CD4-positive, alpha-beta memory T cell (primary cell): ENCODE measurements at places on chromosomes 13 and 19.

DNA sequence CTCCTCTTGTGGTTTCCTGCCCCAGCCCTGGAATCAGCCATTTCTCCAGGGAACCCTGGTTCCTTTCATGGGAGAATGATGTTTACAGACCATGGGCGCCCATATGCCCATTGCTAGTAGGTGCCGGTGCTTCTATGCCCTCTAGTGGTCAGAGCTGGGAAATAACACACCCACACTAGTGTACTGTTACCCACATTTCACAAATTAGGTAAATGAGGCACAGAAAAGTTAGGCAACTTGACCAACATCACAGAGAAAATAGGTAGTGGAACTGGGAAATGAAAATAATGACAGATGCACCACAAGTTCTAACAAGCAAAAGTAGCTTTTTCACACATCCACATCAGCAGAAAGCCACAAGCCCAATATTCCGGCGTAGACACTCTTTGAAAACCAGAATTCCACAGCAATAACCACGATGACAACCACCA lies 1.3 kb upstream of the CEACAM3 start:
- DNase-seq: peak; percentile 65

GRCh38 chr13:48294653-48295052 lies 8.9 kb upstream of the RB1 start:
- no peak for DNase-seq

- no peak for DNase-seq
Measured at GRCh38 chr13:23480324-23480723, 46.8 kb upstream of the SACS start.

DNA sequence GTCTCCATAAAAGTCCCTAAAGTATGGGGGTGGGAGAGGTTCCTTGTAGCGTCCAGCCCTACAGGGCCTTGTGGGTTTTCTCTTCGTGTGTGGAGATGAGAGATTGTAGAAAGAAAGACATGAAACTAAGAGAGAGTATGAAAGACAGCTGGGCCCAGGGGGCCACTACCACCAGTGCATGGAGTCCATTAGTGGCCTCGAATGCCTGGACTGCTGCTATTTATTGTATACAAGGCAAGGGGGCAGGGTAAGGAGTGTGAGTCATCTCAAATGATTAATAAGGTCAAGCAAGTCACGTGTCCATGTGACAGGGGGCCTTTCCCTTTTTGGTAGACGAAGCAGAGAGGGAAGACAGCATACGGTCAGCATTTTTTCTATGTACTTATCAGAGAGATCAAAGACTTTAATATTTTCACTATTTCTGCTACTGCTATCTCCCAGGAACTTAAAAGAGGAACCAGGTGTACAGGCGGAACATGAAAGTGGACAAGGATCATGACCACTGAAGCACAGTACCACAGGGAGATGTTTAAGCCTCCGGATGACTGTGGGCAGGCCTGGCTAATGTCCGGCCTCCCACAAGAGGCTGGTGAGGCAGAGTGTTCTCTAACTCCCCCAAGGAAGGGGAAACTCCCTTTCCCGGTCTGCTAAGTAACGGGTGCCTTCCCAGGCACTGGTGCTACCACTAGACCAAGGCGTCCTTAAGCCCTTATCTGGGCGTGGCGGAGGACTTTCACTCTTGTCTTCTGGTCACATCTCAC lies 25.5 kb downstream of the FGF21 start:
- DNase-seq: no peak

DNA sequence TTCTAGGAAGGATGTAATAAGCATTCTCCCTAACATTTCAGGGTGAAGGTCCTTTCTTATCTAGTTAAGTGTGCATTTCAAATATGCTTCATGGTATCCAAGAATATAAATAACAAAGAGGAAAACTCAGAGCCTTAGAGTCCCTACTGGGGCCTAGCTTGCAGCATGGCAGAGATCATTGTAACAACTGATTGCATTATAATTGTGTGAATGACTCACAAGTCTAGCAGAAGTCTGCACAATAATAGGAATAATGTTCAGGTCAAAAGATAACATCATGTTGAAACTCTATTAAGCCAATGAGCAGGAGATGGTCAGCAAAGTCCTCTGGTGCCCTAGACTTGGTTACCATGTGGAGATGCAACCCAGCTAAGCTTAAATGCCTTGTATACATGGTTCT lies 3.4 kb downstream of the POSTN start:
- DNase-seq: no peak

DNA sequence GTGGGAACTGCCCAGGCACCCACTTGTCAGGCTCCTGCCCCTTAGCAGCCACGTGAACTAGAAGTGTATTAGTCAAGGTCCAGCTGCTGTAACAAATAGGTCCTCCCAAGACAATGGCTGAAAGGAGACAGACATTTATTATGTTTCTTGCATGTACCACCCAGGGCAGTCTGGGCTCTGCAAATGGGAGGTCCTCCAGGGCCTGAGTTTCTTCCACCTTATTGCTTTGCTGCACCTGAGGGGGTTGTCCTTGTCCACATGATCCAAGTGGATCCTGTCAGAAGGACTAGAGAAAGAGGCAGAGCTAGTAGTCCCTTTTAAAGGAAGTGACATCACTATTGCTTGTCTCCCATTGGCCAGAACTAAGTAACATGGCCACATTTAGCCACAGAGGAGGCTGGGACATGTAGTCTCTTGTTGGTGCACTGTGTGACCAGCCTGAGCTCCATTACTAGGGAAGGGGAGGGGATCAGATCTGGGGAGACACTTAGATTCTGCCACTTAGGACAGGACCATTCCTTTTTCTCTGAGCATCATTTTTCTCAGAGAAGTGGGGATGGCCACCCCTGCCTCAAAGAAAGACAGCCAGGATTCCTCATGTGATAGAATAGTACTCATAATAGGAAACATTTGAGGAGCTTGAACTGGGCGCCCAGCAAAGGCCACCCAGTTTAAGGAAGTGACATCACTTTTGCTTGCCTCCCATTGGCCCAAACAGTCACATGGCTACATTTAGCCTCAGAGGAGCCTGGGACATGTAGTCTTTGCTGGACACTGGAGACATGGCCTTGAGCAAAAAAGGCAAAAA lies 15.1 kb downstream of the CC2D1A start:
- no peak for DNase-seq

DNA sequence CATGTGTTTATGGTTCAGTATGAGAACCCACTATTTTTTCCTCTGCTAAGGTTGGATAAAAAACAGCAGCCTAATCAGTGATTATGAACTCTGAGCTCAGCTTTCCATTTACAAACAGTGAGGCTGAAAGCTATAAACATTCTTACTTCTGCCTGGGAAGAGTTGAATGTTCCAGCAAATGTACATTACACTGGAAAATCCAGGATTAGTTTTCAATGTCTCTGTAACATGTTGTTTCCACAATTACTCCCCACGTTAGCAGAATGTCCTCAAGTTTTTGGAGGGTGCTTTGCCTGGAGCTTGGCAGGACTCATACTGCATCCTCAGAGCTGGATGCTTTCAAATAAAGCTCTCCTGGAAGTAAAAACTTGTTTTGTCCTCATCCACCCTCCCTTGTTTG lies 150.4 kb downstream of the POSTN start:
- no peak for DNase-seq

- no peak for DNase-seq
Measured at GRCh38 chr13:52428295-52428694, 22.1 kb downstream of the VPS36 start.

DNA sequence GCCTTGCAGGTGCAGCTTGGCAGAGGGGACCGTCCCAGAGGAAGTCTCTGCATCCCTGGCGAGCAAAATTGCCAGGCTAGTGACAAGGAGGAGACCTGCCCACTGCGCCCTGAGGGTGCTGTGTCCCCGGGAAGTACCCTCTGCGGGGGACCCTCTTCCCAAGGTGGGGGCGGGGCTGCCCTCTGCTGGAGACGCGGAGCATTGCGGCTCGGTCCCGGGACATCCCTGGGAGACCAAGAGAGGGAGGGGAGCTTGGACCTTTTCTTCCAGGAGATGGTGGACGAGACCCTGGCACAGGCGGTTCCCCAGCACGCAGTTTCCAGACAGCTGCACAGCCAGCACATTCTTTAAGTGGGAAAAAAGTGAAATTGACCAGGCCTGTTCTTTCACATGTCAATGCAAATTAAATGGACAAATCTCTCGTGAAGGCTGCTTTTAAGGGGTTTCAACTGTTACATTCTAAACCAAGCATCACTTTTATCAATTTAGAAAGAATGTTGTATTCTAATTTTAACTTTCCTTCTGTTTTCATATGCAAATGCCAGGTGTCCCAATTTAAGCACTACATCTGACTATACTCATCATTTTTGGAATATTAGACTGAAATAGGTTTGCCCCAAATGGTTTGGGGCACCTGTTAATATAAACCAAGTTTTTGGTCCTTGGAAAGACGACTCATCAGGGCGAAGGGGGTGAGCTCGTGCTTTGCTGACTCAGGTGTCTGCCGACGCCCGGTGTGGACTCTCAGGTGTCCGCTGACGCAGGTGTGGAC lies 60.7 kb downstream of the MCF2L start:
- DNase-seq: peak; percentile 22

DNA sequence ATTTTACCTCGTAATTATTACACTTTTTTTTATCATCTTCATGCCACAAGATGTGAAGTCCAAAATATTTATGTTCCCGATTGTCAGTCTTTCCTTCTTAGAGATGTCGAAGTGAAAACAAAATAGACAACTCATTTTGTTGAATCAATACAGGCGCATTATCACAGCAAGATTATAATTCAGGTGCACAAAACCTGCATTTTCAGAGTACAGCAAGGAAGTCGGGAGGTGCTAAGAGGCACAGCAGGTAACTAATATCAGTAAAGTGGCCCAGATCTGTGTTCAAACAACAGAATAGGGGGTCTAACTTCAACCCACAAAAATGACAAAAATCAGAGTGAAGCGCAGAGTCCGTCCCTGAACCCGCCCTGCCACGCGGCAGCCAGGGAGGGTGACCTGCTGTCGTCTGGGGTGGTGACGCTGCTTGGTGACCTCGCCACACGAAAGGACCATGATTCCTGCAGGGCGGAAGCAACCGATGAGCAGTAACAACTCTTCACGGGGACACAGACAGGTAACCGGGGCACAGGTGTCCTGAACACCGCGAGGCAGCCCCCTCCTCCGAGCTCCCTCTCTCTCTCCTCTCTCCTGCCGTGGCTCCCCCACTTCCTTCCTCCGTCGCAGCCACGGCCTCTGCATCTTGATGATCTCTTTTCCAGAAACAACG lies 50.9 kb upstream of the SPACA7 start:
- no peak for DNase-seq

DNA sequence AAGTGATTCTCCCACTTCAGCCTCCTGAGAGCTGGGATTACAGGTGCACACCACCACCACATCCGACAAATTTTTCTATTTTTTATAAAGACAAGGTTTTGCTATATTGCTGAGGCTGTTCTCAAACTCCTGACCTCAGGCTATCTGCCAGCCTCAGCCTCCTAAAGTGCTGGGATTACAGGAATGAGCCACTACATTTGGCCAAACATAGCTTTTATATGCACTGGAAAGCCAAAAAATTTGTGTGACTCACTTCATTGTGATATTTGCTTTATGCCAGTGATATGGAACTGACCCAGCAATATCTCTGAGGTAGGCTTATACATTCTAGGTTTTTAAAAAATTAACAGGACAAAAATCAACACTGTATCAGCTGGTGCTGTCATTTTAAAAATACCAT lies 26.8 kb upstream of the ACOD1 start:
- no peak for DNase-seq

GRCh38 chr19:43777163-43777695 lies 3.5 kb downstream of the KCNN4 start:
- peak; percentile 60 for DNase-seq

DNA sequence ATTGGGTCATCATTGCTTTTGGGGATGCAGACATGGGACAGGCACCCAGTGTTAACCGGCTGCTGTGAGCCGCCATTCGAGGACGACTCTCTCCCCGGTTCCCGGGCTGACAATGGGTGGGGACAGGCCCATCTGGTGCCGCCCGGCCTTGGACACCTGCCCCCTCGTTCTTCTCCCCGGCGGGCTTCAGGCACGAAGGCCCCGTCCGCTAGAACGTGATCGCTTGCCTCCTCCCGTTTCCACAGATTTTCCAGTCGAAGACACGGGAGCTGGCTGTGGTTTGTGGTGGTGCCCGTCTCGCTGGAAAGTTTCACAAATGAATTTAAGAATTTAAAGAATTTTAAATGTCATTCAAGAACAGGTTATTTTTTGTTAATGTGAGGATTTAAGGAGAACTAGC lies 2.0 kb downstream of the PALM start:
- no peak for DNase-seq

DNA sequence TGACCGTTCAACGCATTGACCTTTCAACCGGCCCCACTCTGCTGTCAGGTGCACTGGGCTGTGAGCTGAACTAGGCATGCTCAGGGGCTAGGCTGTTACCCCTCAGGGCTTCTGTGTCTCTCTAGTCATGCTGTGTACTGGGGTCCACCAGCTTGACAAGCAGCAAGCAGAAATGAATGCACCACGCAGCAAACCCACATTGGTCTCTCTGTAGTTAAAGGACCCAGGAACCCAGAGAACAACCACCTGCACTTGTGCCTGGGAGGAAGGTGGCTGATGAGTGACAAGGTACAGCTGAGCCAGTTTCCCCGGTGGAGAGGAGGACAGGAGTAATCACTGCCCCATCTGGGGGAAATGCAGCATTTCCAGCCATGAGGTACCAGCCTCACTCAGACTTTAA lies 159.9 kb downstream of the USP12 start:
- no peak for DNase-seq

DNA sequence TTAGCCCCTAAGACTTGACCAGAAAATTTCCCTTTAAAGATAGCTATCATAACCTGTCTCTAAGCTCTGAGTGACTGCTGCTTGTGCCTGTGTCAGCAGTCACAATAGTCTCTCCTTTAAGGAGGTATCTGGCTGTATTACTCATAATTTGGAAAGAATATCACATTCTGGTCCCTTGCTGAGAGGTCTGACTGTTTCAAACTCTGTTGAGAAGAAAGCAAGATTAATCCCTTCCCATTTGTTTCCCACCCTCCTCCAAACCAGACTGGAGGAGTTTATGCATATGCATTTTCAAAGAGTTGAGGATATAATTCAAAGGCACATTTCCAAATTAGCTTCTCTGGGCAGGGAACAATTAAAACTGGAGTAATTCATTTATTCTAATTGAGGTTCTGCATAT lies 2.3 kb downstream of the HTR2A start:
- no peak for DNase-seq

GRCh38 chr13:45209229-45209628 lies 8.4 kb upstream of the KCTD4 start:
- DNase-seq: no peak

DNA sequence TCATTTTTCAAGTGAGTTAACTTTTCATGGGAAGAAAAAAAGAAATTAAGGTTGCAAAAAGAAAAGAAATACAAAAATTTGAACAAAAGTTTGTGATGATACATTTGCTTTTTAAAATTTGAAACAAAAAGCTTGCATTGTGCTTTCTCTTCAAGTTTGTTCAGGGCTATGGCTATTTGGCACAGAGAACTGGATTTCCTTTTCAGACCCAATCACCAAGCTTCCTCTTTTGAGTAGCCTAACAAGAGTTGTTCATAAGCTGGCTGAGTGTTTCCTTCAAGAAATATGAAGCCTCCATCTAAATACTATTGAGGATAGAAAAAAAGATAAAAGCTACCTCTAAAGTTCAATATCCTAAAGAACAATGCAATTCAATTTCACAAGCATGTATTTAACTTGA lies 787.8 kb downstream of the LIG4 start:
- no peak for DNase-seq
